Left renal pelvis (tissue), 4 donors: ENCODE measurements at places on chromosomes 1 and 21.
A peak's percentile ranks its signal among the peaks of the same experiment; 100 is the strongest.

- DNase-seq = no peak
These were observed 231.0 kb upstream of the B3GALT2 start for GRCh38 chr1:193417403-193417802.

GRCh38 chr1:173413271-173413707 is 63.8 kb upstream of the PRDX6 start:
- DNase-seq = no peak

- no peak for DNase-seq
These were observed 11.4 kb downstream of the SLC45A3 start for GRCh38 chr1:205668951-205669340.

GRCh38 chr1:175089136-175089718 is 21.6 kb downstream of the TNN start:
- DNase-seq = no peak

- DNase-seq = no peak
These were observed 85.7 kb downstream of the DYRK1A start for GRCh38 chr21:37452227-37452626.

- no peak for DNase-seq
These were observed 2.3 kb downstream of the LDLRAD2 start for GRCh38 chr1:21814241-21814918.

DNA sequence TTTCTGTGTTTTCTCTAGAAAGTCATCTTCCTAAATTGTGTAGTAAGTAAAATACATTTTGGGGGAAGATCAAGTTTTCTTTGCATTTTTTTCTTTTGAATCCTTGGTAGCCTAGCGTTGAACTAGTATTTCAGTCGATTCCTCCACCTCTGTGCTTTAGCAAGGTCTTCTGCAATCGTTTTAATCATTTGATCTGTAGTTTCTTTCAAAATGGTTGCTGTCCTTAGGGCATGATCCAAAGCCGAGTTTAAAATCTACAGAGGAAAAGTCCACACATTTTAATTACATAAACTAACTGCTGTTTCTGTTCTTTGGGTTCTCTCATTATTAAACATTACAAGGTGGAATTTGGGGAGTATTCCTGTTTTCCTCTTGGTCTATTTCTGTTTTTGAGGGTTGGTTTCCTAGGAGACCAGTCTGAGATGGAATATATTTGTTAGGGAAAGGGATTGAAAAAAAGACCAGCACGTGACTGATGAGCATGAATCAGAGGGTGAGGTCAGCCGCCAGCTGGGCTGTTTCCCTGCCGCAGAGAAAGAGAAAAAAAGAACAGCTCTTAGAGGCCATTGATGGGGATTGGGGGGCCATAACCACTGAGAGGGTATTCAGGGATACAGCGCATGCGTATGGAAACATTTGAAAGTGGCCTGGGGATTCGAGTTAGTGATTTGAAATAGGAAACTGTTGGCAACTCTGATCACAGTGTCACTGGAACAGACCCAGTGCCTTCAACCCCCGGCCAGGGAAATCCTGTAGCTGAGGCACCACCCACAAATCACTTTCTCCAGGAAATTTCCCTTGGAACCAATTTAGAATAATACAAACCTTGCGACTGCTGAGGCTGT is 40.6 kb downstream of the AKNAD1 start:
- DNase-seq = peak; percentile 72

DNA sequence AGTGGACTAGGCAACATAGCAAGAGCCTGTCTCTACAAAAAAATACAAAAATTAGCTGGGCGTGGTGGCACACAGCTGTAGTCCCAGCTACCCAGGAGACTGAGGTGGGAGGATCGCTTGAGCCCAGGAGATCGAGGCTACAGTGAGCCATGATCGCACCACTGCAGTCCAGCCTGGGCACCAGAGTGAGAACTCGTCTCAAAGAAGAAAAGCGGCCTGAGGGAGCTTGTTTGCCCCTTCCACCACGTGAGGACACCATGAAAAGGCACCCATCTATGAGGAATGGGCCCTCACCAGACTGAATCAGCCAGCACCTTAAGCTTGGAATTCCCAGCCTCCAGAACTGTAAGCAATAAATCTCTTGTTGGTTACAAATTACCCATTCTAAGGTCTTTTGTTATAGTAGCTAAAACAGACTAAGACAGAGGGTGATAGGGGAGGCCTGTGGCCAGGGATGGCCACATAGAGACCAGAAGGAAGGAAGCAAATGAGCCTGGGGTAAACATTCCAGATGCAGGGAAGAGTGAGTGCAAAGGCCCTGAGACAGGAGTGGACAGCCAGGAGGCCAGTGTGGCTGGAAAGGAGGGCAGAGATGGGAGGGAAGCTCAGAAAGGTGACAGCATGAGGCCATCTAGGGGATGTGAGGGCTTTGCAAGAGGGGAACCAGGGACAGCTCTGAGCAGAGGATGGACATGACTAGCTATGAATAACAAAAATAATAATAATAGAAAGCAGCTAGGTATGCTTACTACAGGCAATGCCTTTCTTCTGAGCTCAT is 120.1 kb downstream of the MATN1 start:
- no peak for DNase-seq

GRCh38 chr1:89781494-89782126 is 39.2 kb upstream of the LRRC8D start:
- no peak for DNase-seq

DNA sequence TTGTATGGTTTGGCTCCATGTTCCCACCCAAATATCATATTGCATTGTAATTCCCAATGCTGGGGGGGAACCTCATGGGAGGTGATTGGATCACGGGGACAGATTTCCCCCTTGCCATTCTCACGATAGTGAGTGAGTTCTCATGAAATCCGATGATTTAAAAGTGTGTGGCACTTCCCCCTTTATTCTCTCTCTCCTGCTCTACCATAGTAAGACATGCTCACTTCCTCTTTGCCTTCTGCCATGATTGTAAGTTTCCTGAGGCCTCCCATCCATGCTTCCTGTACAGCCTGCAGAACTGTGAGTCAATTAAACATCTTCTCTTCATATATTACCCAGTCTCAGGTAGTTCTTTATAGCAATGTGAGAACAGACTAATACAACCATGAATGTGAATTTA is 211.6 kb upstream of the NR5A2 start:
- DNase-seq = no peak

DNA sequence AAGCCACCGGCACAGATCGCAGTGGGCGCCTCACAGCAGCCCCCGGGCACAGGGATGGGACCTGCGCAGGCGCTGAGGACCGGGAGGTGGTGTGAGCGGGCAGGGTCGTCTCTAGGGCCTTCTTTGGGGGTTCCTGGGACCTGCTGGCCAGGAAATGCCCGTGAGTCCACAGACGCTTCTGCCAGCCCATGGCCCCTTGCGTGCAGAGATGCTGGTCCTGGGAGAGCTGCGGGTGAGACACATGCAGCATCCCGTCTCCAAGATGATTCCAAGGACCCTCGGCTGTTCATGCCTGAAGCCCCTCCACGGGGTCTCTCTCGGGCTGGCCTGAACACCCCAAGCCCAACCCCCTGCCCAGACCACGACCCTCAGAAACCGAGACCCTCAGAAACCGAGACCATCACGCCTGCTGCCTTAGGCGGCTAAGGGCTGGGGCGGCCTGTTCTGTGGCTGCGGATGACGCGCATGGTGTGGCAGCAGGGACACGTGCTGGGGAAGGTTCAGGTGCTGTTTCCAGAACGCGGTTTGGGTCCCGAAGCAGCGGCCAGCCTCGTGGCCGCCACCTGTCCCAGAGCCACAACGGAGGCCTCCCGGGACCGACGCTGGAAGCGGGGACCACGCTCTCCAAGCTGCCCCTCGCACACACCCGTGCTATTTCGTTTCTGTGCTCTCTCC is 23.0 kb downstream of the CFAP74 start:
- DNase-seq = no peak

- no peak for DNase-seq
These were observed 179.8 kb upstream of the KCNK2 start for GRCh38 chr1:214902636-214903320.

DNA sequence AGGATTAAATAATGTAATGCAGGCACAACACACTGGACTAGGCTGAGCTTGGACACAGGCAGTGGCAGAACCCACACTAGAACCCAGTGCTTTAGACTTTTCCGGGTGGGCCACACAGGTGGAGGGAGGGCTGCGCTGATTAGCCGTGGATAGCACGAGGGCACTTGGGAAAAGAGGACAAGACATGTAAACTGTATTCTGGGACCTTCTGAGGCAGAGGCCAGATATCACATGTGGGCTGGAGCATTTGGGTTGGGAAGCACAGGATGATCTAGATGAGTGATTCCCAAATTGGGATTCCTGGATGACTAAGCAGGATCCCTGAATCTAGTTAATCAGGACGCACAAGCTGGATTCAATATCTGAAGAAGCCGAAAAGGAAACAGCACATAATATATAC is 20.3 kb upstream of the A3GALT2 start:
- DNase-seq = no peak

- no peak for DNase-seq
These were observed 6.5 kb upstream of the S100A7 start for GRCh38 chr1:153466908-153467307.

DNA sequence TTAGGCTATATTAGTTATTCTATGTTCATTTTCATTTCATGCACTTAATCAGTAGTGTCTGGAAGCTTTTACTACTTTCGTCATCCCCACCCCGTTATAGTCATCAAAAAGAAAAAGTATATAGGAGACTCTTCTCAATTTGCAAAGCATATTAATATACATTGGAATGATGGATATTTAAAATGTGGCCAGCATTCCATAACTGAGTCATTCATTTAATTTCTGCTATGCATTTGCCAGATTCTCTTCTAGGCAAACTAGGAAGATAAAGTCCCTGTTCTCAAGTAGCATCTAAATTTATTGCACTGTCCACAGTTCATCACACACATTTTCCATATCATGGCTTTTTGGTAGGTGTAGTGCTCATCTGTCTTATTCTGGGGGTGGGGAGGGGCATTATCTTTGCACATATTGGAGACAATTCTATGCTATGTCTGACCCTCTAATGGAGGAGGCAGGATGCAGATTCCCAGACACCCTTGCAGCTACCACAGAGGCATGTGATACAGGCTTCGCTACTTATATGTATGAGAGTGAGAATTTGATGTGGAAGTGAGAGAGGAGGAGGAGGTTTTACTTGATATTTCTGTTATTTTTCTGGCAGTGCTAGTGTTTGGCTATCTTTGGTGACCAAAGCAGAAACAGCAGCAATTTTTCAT is 125.8 kb downstream of the CTH start:
- no peak for DNase-seq

- no peak for DNase-seq
These were observed 14.5 kb downstream of the SYT11 start for GRCh38 chr1:155873860-155874259.

DNA sequence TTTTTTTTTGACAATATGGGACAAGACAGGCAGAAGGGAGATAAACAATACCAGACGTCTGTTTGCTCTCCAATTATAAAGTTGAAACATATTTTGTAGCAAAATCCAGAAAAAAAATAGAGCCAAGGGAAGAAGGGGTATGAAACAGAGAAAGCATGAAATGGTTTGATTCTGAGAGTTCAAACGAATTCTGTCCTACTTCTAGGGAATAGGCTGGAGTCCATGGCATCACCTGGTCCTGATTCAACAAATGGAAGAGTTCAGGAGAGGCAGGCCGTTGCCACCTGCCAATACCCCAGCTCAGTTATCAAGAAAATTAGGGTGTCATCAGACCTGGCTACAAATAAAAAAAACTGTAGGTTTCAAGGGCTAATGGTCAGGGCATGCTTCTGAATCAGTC is 71.8 kb downstream of the CLSTN1 start:
- DNase-seq = no peak
